ENCODE measurements at places on chromosomes 12 and 14.
A peak's percentile ranks its signal among the peaks of the same experiment; 100 is the strongest.

DNA sequence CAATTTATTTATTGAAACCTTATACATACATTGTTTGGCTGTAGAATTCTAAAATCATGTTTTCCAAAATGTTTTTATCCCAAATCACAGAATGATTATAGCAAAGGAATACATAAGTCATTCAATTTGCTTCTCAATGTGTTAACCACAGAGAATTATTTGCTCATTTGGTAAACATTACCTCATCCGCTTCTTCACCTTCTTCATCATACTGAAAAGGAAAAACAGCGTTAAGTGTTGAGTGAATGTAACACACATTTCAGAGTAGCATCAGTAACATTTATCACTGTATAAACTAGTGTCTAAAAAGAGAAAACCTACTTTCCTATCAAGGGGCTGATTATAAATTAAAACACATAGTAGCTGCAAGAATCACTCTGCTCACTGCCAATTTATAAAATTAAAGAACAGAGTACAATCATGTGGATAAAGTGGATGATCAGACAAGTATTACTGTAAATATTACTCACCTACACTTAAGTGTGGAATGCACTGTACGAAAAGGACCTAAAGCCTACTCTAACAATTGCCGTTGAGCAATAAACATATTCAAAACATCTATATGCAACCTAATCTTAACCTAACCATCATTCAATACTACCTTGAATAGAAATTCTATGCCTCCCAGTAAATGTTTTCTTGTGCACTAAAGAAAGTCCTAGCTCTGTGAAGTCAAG, 18.1 kb upstream of the PHLDA1 start:
- DNase-seq, result no peak

- DNase-seq, result no peak
Observed at GRCh38 chr12:127245437-127245836, 1021.5 kb upstream of the TMEM132C start.

GRCh38 chr12:42283739-42284138, 42.2 kb downstream of the ZCRB1 start:
- DNase-seq, result no peak

- no peak for DNase-seq
Observed at GRCh38 chr12:48000878-48001504, 3.3 kb downstream of the COL2A1 start.

- DNase-seq, result peak; percentile 62
Observed at GRCh38 chr12:89525305-89525823, 483 bp downstream of the POC1B start.

- no peak for DNase-seq
Observed at GRCh38 chr14:90533591-90534021, 136.8 kb downstream of the CALM1 start.

DNA sequence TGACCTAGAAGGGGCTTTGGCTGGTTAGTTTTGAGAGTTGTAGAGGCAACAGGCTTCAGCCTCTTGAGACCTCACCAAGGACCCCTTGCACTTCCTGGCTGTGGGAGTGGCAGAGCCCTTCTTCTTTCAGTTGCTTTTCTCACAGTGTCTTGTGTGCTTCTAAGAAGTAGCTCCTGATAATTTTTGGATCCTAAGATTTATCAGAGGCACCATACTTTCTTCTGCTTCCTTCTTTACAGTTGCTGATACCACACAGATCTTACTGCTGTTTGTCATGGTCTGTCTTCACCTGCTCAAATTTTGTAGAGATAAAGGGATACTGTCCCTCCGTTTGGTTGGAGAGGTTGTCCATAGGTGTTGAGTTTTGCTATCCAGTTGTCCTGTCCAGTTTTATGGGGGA, 33.8 kb downstream of the VRK1 start:
- DNase-seq, result no peak

DNA sequence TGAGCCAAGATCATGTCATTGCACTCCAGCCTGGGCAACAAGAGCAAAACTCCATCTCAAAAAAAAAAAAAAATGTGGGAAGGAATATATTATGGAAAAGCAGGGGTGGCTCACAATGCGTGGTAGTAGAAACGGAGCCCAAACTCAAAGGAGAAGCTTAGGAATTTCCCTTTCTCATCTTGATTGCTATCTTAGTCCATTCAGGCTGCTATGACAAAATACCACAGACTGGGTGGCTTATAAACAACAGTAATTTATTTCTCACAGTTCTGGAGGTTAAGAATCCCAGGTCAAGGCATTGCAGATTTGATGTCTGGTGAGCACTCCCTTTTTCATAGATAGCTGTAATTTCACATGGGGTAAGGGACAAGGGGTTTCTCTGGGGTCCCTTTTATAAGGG, 153.8 kb upstream of the KRR1 start:
- no peak for DNase-seq

- DNase-seq, result no peak
Observed at GRCh38 chr12:112216223-112216622, 90.9 kb downstream of the TRAFD1 start.

GRCh38 chr12:113941208-113941486, 25.0 kb downstream of the RBM19 start:
- DNase-seq, result no peak

DNA sequence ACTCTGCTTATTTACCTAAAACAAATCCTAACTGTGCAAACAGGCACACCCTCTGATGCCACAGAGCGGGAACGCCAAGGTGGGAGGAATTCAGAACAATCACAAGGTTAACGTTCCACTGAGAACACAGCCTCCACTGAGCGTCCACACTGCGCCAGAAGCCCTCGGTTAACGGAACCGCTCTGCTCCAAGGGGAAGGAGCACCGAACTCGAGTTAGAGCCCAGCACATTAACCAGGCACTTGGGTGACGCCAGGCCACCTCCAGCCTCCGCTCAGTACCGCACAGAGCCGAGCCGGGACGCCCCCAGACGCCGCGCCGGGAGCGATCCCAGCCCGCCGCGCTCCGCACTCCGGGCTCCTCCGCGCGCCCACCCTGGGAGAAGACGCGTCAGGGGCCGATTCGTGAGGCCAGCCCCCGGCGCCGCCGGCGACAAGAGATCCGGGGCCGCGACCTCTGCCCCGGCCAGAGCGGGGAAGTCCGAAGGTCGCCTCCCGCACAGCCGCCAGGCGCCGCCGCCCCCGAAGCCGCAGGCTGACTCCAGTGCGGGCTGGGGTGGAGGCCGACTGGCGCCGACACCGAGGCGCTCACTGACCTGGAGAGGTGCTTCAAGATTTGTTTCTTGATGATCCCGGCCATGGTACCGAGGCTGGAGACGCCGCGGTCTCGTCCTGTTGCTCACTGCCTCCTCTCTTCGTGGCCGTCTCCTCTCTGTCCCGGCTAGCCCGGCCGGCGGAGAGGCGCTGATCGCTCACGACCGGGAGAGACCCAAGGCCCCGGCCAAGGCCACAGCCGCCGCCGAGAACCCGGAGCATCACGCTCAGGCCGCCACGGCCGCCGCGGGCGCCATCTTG, 450 bp downstream of the BLTP3B start:
- DNase-seq, result peak; percentile 39

- no peak for DNase-seq
Observed at GRCh38 chr12:2562400-2562799, 232.4 kb upstream of the FKBP4 start.

DNA sequence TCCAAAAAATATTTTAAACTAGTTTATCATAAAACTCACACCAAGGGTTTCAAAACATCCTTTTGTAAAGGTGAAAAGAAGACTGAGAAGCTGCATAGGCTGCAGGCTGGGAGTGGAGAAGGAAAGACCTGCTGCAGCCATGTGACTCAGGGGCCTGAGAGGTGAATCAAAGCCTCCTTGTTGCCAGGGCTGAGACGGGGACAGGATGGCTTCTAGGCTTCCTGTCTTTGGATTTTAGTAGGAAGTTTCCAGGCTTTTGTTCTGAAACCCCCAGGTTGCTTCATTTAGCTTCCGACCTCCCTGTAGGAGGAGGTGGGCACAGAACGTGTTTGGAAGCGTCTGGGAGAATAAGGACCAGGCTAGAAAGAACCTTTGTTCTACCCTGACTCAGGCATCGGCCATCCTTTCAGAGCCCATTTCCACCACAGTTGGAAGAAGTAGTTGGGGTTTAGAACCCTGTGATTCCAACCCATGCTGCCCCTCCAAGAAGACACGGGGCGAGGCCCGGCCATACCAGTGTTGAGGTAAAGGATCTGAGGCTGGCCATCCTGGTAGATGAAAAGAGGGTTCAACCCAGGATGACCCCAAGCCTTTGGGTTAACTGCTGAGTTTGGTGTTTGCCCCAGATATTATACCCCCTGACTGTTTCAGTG, 122.4 kb downstream of the SLC25A47 start:
- DNase-seq, result no peak

- no peak for DNase-seq
Observed at GRCh38 chr14:70827347-70827746, 18.0 kb upstream of the MAP3K9 start.

DNA sequence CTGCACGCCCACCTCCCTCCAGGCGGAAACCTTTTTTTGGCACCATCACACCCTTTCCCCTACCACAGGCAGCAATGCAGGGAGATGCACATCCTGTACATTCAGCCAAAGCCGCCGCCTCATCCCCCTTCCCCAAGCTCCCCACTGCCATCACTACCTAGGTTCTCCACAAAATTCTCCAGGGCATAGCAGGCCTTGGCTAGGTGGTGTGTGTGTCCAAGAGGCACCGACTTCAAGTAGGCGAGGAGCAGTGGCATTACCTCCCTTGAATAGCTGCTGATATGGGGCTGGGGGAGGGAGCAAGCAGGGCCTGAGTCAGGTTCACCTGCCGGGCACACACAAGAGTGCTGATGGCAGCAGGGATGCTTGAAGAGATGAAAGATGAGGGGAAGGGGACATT, 3.6 kb downstream of the IPO4 start:
- DNase-seq, result no peak

GRCh38 chr12:112327209-112327938, 54.9 kb downstream of the HECTD4 start:
- no peak for DNase-seq

DNA sequence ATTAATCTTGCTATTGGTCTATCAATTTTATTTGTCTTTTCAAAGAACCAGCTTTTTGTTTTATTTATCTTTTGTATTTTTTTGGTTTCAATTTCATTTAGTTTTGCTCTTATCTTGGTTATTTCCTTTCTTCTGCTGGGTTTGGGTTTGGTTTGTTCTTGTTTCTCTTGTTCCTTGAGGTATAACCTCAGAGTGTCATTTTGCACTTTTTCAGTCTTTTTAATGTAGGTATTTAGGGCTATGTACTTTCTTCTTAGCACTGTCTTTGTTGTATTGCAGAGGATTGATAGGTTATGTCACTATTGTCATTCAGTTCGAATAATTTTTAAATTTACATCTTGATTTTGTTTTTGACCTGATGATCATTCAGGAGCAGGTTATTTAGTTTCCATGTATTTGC, 92.7 kb upstream of the DCD start:
- DNase-seq, result no peak

- no peak for DNase-seq
Observed at GRCh38 chr14:102688290-102688689, 89.0 kb upstream of the TRAF3 start.

DNA sequence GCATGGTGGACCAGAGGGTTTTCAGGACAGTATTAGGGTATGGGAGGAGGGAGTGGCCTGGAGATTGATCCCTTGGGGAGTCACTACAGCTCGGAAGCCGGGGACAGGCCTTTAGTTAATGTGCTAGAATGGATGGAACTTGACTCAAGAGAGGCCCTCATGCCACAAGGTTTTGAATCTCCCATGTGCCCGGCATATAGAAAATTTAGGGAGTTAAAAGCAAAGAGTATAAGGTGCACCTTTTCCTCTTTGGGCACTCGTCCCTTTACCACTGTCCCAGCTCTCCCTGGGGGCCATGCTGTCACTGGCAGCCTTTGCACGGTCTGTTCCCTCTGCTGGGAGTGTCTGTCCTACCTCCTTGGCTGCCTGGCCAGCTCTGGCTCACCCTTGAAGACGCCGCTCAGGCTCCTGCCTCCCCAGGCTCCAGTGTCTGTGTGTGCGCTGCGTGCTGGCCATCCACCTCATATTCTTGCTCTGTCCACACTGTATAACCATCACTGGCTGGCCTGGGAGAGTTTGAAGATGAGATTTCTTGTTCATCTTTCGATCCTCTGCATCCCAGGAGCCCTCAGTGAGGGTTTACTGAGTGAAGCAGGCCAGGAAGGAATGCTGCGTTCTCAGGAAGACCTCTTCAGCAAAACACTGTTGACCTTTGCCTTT, 161.3 kb downstream of the ZFP36L1 start:
- no peak for DNase-seq

GRCh38 chr12:116389990-116390389, 112.5 kb upstream of the MED13L start:
- no peak for DNase-seq

GRCh38 chr12:102093319-102093718, 26.6 kb downstream of the NUP37 start:
- DNase-seq, result no peak

DNA sequence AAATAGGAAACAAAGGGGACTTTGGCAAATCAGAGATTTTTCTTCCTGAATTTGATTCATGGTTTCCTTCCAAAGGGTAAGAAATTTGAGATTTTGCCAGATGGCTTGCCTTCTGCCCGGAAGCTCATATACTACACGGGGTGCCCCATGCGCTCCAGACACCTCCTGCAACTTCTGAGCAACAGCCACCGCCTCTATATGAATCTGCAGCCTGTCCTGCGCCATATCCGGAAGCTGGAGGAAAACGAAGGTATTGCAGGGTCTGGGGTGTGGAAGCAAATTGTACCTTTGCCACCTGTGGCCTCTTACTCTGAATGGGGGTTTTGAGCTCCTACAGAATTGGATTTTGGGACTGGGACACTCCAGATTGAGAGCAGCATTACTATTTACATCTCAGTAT, 63.5 kb downstream of the FRMD6 start:
- no peak for DNase-seq

GRCh38 chr14:95388699-95389098, 69.0 kb upstream of the CLMN start:
- no peak for DNase-seq

- DNase-seq, result no peak
Observed at GRCh38 chr12:88658009-88658408, 77.7 kb upstream of the KITLG start.

- DNase-seq, result no peak
Observed at GRCh38 chr12:58105225-58106119, 164.1 kb downstream of the ATP23 start.

- no peak for DNase-seq
Observed at GRCh38 chr12:93680006-93680405, 2.8 kb downstream of the CRADD start.

DNA sequence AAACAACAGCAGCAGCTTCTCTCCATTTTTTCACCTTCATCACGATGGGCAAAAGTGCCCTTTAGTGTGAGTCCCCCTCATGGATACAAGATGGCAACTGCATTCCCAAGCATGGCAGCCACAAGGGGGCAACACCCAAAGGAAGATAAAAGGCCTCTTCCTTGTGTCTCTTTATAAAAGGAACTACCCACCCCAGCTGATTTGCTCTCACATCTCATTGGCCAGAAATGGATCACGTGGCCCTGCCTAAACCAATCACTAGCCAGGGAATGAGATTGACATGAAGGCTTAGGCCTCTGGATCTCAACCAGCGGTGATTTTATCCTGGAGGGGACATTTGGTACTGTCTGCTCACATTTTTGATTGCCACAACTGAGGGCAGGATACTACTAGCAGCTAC, 21.9 kb upstream of the IFT81 start:
- DNase-seq, result peak; percentile 49

DNA sequence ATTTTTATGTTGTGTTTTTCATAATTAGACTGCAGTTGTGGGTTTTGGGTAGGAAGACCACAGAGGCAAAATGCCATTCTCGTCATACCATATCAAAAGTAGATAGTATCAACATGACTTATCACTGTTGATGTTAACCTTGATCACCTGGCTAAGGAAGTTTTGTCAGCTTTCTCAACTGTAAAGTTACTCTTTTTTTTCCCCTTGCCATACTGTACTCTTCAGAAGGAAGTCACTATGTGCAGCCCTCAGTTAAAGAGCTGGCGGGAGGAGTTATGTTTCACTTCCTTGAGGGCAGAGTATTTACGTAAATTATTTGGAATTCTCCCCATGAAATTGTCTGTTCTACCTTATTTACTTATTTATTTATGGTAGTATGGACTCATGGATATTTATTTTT, 78.7 kb downstream of the PRORP start:
- no peak for DNase-seq
